Jurkat, Clone E6-1 (cell line): ENCODE measurements at places on chromosomes 4 and X.

- DNase-seq, result no peak
Measured at GRCh38 chr4:128974136-128974581, 119.2 kb downstream of the SCLT1 start.

DNA sequence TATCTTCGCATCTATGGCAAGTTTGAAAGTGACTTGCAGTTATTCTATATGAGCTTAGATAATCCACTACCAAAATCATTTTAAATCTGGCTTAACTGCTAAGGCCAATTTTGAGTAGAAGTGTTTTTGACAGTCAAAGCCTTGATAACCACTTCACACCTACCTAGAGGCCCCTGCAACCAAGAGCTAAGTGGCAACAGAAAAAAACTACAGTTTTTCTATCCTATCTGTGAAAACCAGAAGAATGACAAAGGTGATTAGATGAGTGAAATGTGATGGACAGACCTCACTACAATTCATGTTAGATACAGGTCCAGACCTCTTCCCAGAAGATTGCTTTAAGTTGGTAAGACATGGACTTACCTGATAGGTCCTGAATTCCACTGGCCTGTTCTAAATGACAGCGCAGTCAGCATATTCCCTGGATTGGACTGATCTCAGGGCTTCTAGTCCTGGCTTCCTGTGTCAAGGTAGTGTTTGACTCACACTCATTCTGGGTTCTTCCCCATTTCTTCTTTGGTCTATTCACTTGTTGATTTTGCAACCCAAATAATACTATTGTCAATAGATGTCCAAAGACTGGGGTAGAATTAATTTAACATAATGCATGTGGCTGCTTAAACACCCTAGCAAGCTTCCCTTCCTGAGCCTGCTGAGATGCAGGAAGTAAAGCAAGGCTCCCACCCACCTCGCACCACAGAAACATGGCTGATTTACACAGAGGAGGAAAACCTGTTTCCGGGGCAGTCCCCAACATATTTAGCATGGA lies 65.1 kb downstream of the PPP3CA start:
- no peak for DNase-seq

GRCh38 chrX:78517124-78517523 lies 142.0 kb downstream of the RTL3 start:
- peak; percentile 94 for DNase-seq

DNA sequence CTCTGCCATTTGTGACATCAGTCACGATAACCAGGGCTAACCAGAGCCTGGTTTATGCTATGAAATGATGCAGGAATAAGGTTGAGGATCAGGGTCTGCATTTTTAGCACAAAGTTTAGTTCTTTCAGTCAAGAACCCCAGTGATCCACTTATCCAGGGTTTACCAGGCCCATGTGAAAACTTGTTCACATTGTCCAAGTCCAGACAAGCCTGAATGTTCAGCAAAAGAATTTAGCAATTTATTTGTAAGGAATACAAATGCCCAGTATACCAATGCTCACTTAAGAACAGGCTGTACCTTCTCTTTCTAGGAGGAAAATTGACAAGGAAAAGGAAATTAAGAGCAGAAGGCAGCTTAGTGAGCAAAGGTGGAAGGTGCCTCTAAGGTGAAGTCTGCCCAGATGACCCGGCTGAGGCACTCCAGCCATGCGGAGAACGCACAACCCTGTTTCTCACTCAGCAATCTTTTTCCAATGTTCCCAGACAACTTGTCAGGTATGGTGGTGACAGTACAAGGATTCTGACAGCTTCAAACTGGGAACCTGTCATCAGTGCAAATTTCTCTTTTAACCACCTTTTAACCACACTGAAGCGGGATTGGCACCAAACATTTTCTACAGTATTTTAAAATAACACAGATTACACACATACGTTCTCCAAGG lies 54.0 kb downstream of the TBC1D9 start:
- no peak for DNase-seq

DNA sequence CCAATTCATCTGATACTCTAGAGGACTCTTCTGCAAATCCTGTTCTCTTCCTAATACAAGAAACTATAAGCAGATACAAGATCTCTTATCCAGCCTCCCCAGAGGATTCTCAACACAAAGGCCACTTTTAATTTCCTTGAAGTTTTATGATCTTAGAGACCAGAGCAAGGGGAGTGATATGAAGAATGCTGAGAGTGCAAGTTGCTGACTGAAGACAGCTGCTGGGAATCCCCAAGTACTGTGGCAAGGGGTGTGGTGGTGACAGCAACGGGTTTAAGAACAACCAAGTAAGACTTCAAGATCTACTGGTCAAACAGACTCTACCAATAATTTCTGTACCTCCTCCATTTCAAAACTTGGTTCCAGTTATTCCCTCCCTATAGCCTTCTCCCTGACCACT lies 7.0 kb downstream of the AMMECR1 start:
- no peak for DNase-seq

DNA sequence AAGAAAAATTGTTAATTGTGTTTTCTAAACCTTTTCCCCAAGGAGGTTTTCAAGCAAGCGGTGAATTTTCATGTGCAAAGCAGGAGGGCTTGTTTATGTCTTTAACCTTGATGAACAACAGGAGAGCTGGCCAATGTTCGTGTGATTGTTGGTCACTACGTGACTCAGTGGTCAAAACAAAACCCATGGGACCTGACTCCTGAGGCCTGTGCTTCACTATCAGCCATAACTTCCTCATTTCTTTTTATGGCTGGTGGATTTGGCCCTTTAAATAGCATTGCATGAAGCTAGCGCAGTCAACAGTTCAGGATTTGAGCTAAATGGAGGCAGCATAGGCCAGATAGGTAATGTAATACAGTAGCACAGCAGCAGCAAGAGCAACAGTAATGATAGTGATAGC lies 80.5 kb downstream of the MID1IP1 start:
- no peak for DNase-seq
